ENCODE measurements at places on chromosomes 1 and 21.
A peak's percentile ranks its signal among the peaks of the same experiment; 100 is the strongest.

- peak; percentile 82 for DNase-seq
Measured at GRCh38 chr1:15994590-15995351, 9.3 kb upstream of the SRARP start.

GRCh38 chr1:26353976-26354820 lies at the start of gene CRYBG2:
CRYBG2 (minus strand) TSS chr1:26354130; CDS start chr1:26346657, 7,473 bp downstream.
- DNase-seq: no peak

DNA sequence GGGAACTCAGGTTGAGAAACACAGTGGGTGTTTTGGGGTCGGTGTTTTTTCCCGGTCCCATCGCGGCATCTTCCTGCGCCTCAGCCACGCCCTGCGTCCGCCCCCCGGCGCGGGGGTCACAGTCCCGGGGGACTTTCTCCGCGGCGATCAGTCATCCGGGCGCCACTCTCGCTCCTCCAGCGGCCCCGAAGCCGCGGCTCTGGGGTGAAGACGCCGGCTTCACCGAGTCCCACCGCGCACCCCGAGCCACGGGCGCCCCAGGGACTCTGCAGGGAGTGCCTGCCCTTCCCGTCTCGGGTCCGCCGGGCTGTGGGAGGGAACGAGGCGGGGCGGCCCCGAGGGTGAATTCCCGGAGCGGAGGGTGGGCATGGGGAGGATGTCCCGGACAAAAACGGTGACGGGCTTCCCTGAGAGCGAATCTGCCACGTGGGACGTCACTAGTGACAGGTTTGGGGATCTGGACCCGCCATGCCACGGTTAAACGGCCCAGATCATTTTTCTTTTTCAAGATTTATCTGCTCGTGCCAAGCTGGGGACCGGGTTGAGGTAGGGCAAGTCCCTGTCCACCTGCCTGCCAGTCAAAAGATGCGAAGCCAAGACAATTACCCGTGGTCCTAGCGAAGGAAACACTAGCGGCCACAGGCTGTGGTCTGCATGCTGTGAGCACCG lies 717 bp upstream of the BATF3 start:
- peak; percentile 92 for DNase-seq

DNA sequence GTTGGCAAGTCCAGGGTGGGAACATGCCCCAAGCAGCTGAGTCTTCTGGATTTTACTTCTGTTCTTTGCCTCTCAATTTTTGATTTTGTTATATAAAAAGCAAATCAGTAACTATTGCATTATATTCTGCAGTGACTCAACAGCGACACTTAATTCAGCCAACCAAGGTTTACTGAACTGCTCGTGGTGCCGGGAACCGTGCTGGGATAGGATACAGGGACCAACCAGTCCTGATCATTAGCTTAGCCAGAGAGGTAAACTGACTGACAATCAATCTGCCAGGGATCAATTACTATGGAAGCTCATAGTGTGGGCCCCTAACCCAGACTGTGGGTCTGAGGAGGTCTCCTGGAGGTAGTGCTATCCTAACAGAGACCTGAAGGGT lies 68.4 kb upstream of the ZNF281 start:
- DNase-seq: no peak

- peak; percentile 82 for DNase-seq
Measured at GRCh38 chr1:154714638-154715037, 106.7 kb upstream of the ADAR start.

DNA sequence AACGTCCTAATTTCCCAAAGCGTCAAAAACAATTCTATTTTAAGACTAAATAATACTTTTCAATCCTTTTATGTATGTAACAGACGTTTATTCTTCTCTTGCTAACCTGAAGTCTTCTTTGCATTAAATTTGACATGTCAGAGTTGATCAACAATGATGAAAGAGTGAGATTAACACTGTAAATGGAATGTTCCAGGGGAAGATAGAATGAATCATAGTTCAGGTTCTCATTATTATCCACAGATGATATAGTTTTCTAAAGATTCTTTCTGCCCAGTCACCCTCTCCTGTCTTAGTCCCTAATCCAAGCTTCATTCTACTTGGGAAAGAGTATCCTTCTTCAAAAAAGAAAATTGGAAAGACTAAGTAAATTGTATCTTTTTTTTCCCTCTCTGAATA lies 38.9 kb downstream of the SDCCAG8 start:
- DNase-seq: no peak

DNA sequence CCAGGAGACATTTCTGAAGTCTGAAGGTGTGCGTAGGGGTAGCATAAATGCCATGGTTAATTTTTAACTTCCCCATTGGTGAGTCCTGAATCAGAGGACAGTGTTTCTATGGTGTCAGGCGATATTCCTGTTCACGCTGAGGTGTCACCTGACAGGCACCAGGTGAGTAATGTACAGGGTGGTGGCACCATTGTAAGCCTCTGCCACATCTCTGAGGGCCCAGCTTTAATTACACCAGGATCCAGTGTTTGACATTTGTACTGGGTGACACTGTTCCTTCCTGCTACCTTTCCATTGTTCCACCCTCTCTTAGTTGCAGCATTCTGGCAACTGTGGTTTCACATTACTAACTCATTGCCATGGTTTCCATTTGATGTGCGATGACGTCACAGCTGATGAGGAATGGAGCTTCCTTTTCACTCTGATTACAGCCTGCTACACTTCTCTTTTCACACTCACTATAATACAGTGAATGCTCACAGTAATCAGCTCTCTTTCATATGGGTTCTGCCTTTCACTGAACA lies 40.6 kb upstream of the MARK1 start:
- peak; percentile 69 for DNase-seq

- DNase-seq: no peak
Measured at GRCh38 chr1:97864615-97865014, 56.2 kb downstream of the DPYD start.

GRCh38 chr1:55076356-55076755 lies 37.0 kb downstream of the PCSK9 start:
- DNase-seq: no peak

GRCh38 chr1:165152727-165153126 lies 203.8 kb downstream of the LMX1A start:
- DNase-seq: no peak

- DNase-seq: no peak
Measured at GRCh38 chr1:157371221-157371620, 181.1 kb downstream of the FCRL5 start.

GRCh38 chr1:152745289-152745704 lies 12.5 kb upstream of the KPRP start:
- DNase-seq: no peak

- no peak for DNase-seq
Measured at GRCh38 chr1:80639777-80640533, 1160.8 kb upstream of the ADGRL2 start.

DNA sequence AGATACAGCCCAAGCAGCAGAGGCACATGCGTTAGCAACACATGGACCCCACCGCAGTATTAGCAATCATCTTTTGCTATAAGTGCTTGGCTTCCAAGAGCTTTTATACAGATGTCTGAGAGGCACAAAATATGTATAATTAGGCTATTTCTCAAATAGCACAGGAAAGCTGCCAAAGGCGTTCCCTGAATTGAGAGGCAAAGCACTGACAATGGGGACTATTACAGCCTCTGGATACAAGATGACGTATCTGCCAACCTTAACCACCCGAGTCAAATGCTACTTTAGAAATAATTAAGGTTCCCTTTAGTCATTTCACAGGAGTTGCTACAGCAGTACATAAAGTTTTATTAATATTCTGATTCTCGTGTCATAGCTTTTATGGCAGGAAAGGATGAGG lies 6.4 kb downstream of the STMN1 start:
- DNase-seq: no peak

DNA sequence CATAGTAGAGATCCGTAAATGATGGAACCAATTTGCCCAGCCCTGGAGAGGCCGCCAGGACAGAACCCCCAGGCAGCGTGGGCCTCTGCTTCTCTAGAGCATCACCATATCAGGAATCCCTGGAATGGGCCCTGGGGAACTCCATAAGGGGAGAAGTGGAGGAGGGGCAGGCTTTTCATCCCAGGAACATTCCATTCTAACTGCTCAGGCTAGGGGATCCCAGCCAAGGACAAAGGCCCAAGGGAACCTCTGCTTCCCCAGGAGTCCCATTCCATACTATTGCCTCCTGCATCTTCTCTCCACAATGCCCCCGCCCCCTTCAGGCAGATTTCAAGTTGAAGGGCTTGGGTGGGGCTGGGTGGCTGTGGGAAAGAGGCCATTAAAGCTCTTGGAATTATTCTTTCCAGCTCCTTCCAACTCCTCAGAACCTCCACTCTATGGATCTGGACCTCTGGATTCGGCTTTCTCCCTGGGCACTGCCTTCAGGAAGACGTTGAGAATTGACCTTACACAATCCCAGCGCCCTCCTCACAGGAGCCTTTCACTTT lies 6.0 kb downstream of the TRNP1 start:
- no peak for DNase-seq

DNA sequence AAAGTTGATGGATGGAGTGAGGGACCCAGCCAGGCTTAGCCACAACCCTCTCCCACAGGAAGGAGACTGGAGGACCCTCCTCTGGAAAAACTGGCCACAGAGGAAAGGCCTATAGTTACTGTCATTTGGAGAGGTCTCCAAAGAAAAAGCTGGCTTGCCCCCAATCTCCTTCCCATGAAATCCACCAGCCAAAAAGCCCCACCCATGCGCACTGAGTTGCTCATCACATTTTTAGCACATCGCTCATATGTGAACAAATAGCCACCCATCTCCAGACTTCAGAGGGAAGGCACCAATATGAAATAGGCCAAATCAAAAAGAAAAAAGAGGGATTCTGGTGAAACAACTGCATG lies 36.9 kb upstream of the QSOX1 start:
- no peak for DNase-seq

GRCh38 chr1:228058949-228059633 lies 23.4 kb upstream of the ARF1 start:
- DNase-seq: no peak

GRCh38 chr1:221411283-221411682 lies 330.6 kb downstream of the DUSP10 start:
- no peak for DNase-seq

GRCh38 chr1:22260860-22261432 lies 118.0 kb upstream of the WNT4 start:
- DNase-seq: no peak

- DNase-seq: no peak
Measured at GRCh38 chr1:11595285-11595684, 58.9 kb downstream of the FBXO2 start.

DNA sequence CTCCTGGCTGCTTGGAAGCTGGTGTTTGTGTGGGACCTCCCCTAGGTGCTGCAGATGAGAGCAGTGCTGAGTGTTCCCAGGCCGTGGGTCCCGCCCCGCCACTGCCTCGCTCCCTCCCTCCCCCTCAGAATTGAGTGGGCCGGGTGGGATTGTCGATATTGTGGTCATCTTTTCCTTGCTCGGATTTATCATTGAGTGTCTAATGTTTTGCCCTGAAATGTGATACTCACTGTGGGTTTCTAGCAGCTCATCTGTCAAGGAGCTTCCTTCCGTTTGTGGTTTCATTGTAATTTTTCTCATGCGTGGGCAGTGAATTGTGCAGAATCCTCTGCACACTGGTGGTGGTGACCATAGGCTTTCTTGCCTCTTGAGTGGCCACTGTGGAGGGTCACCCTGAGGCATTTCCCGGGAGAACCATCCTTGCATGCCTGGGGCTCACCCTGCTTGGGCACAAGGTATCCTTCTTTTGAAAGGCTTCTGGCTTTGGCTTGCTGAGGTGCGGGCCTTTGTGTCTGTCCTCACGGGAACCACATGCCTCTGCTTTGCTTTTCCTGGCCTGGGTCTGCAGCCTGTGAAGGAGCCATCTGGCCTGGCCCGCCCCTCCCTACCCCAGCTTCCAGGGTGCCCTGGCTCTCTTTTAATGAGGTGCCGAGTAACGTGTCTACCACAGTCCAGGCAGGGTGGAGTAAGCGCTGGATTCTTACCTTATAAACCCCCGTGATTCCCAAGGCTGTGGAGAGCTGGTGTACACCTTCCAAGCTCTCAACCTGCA lies 25.6 kb downstream of the SLX9 start:
- DNase-seq: peak; percentile 37
